ENCODE measurements at places on chromosomes 3 and 15. TPM values are rescaled to one million over a fixed set of nuclear protein-coding genes. Genes with fewer than 3 reads are reported as not detected.

GRCh38 chr15:71588746-71589145, 221.6 kb upstream of the NR2E3 start:
- DNase-seq = peak; percentile 16

GRCh38 chr3:124345845-124346244, 353.9 kb upstream of the ROPN1 start:
- DNase-seq = no peak

- no peak for DNase-seq
Measured at GRCh38 chr3:184968115-184968514, 156.1 kb downstream of the VPS8 start.

DNA sequence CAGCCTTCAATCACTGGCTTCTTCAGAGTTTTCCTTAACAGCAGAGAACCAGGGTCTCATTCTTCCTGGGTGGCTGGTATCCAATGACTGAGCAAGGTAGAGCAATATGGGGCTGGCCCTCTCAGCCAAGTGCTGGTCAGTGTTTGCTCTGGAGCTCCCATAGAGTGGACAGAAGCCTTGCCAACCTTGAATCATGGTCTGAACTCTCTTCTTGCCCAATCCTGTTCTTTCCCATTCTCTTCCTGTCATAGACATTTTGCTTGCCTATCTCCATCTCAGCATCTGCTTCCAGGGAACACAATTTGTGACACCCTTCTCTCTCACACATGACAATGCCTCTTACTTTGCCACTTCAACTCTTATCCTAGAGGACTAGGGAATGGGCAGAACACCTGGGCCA, 245.6 kb upstream of the PEX5L start:
- DNase-seq = peak; percentile 3

GRCh38 chr3:52259448-52259847, 13.9 kb downstream of the PPM1M start:
- DNase-seq = no peak

DNA sequence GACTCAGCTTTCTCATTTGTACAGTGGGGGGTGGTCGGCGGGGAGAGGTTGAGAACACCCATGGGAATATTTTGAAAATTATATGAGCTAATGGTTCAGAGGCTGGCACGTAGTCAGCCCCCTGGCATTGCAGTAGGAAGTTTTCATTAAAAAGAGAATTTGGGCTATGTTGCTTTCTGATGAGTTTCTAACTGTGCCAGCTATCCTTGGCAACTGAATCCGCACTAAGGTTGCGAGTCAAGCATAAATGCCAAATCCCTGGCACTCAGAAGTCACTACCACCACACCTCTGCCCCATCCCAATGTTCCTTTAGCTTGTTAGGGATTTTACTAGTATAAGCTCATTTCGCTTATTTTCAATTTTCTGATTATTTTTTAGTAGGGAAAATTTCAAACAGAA, 91.6 kb downstream of the DNASE1L3 start:
- no peak for DNase-seq

DNA sequence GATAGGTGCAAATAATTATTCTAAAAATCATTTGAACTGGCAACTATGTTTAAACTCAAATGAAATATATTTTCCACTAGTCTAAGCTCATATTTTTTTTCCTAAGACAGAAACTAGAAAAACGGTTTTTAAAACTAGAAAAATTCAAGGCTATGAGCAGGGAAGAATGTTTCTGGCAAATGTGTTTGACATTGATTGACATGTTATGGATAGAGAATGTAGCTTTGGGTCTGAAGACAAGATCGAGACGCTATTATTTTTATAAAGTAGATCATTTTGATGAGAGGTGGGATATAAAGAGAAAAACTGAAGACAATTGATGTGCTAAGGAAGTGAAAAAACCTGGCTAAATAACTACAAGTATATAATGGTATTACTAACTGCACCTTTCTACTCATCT, 415.2 kb downstream of the GABRB3 start:
- no peak for DNase-seq

DNA sequence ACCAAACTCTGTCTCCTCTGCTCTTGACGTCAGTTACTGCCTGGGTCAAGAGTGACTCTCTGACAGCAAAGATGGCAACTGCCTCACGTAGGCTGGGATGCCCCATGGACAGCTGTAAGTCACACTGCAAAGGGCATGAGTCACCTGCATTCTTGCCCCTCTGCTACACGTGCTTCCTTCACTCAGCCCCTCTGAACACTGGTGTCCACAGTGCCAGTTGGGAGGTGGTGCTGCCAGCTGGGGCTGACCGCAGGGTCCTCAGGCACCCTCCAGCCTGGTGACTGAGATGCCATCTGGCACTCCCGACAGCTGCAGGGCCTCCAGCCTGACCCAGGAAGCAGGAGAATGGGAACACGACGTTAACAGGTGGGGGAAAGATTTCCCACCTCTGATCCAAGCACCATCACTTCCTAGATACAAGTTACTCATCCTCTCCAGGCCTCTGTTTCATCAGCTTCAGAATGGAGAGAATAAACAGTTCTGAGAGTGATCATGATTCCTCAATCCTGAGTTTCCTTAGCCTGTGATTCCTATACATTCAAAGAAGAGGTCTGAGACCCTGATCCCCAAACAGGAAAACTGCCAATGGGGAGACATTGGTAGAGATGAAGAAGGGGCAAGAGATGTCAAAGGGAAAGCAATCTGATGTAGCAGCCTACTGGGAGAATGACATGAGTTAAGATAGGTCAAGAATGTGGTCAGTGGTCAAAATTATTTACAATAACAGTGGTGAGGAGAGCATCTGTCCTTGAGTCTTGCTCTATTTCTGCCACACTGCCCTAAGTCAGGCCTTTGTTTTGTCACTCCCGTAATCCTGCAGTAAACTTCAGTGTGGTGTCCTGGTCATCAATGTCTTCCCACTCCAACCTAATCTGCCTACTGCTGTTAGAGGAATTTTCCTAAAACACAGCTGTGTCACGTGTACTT, 86.1 kb upstream of the BCL6 start:
- DNase-seq = no peak

The PAK6 gene
- total RNA-seq = 3.9 TPM

DNA sequence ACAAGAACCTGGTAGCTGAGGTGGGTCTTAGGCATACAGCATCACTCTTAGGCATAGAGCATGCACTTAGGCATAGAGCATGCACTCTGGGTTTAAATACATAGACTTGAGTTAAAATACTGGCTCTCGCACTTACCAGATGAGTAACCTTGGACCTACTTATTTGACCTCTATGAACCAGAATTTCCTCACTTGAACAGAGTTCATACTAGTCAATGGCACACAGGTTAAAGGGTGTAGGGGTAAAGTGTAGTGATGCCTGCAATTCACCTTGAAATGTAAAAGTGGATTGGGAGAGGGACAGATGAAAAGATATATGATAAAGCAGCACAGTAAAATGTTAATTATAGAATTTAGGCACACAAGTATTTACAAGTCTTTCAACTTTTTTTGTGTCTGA, 1.6 kb downstream of the RUVBL1 start:
- no peak for DNase-seq

- DNase-seq = no peak
Measured at GRCh38 chr15:66749841-66750575, 48.0 kb downstream of the SMAD6 start.
